ENCODE measurements at places on chromosomes 11 and 22. TPM values are rescaled to one million over a fixed set of nuclear protein-coding genes. Genes with fewer than 3 reads are reported as not detected.
A peak's percentile ranks its signal among the peaks of the same experiment; 100 is the strongest.

GRCh38 chr11:29606330-29607031 lies 410.3 kb downstream of the KCNA4 start:
- no peak for DNase-seq

DNA sequence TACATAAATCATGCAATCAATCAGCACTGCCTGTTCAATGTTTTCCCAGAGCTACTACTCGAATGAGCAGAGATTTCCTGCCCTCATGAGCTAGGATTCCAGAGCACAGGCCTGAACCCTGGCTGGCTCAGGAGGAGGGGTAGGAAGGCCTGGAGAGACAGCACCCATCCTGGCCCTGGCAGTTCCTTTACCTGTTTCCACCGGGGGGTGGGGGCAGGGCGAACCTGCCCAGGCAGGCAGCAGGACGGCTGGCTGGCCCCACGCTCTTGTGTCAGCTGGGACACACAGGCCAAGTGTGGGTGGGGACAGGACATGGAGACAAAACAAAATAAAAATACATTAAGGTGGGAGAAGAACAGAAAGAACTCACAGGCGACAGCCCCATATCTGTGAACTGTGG lies 109.8 kb upstream of the BID start:
- DNase-seq = peak; percentile 26

The APOA5 gene
- total RNA-seq = not detected

DNA sequence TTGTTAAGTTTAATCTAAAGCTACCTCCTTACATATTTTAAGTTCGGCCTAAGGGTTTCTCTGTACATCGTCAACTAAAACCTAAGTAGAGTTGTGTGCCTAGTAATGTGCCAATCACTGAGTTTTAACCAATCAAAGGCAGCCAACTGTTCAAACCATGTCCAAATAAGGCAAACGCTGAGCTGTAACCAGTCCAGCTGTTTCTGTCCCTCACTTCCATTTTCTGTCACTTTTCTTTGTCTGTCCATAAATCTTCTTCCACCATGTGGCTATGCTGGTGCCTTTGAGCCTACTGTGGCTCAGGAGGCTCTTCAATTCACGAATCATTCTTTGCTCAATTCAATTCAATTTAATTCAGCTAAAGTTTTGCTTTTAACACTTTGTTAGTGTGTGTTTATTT lies 13.9 kb upstream of the ATXN10 start:
- no peak for DNase-seq

DNA sequence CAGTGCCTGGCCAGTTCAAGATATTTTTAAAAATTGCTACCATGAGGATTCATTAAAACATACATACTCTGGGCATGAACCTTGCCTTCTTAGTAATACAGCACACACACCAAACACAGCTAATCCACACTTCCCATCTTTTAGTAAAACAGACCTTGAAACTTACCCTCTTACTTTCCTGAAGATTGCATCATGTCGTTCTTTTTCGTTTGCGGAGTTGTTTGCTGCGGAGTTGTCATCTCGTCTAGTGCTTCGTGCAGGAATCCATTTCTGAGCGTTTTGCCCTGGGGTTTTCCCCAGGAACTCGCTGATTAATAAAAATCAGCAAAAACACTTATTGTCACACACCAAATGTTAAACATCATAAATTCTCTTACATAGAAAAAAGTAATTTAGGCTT lies 3.0 kb downstream of the EIF4G2 start:
- no peak for DNase-seq

DNA sequence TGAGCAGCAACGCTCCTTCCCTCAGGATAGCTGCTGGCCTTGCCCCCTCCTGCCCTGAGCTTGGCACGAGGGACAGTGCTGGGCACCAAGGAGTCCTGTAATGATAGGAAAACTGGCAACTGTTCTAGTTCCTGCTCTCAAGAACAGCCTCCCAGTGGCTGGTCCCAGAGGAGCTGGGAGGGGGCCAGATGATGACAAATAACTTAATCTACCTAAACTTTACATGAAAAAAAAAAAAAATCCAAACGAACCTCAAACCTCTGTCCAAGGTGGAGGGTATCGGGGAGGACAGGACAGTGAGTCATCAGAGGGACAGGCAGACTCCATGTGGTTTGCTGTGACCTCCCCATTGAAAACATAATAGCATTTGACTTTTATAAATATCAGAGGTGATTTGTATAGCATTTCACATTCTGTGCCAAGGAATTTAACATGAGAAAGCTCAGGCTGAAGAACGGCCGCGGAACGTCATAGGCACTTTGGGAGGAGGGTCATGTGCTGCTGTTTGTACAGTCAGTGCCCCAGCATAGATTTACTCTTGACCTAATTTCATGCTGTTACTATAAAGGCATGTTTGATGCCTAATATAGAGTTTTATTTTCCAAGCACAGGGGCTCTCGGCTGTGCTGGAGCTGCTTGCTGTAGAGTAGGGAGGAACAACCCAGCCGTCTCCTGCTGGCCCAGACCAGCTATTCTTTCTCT lies 98.2 kb upstream of the NNMT start:
- peak; percentile 98 for DNase-seq

The RGL4 gene
- not detected for total RNA-seq

GRCh38 chr22:49112176-49112575 lies 715.5 kb downstream of the BRD1 start:
- DNase-seq = no peak

DNA sequence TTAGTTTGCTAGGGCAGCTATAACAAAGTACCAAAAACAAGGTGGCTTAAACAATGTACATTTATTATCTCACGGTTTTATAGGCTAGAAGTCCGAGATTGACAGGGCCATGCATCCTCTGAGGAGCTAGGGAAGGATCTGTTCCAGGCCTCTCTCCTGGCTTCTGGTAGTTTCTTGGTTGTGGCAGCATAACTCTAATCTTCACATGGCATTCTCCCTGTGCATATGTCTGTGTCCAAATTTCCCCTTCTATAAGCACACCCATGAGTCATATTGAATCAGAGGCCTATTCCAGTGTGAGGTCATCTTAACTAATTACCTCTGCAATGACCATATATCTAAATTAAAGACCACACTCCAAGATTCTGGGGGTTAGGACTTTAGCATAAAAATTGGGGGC lies 31.3 kb upstream of the MMP13 start:
- DNase-seq = no peak

GRCh38 chr11:26753723-26754504 lies 32.1 kb upstream of the SLC5A12 start:
- peak; percentile 79 for DNase-seq

Data from cardiac muscle cell (in vitro differentiated cells and primary cell).